ENCODE measurements at places on chromosomes 16 and 17.

GRCh38 chr17:75240394-75241142, 20.8 kb downstream of the GGA3 start:
- DNase-seq: peak; percentile 48

- DNase-seq: no peak
Measured at GRCh38 chr17:77800816-77801215, 157.7 kb upstream of the TNRC6C start.

- peak; percentile 14 for DNase-seq
Measured at GRCh38 chr16:56262148-56262547, 70.9 kb downstream of the GNAO1 start.

DNA sequence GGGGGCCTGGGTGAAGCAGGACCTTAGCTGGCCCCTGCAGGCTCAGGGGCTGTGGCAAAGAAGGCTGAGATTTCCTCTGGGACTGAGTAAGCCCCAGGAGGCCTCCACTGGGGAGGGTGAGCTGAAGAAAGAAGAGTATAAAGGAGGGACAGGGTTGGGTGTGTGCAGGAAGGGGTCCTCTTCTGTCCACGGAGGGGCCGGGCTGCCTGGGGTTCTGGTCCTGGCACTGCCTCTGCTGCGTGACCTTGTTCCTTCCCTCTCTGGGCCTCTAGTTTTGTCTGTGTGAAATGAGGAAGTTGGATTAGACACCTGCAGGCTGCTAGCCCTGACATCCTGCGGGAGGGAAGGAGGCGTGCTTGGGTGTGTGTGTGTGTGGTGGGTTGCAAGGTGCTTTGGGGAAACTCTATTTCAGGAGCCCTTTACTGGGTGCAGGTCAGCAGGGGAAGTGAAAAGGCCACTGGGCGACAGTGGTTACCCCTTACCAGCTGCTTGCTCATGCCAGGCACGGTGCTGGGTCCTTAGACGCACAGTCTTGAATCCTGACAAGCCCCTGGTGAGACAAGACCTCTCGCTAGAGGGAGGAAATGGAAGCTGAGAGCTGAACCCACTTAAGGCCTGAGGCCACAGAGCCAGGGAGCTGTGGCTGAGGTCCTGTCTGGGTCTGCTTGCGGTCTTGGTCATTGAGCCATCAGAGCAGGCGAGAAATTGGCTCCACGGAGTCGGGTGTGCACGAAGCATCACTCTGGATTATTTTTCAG, 60.7 kb downstream of the OR1D5 start:
- DNase-seq: no peak

All from activated CD4-positive, alpha-beta T cell treated with anti-CD3 and anti-CD28 coated beads, Interleukin-2, amount 50 U/mL, for 48 hours (primary cell).